ENCODE measurements at places on chromosomes 13 and 19. TPM values are rescaled to one million over a fixed set of nuclear protein-coding genes. Genes with fewer than 3 reads are reported as not detected.

Gene CLC
- polyA plus RNA-seq = not detected

DNA sequence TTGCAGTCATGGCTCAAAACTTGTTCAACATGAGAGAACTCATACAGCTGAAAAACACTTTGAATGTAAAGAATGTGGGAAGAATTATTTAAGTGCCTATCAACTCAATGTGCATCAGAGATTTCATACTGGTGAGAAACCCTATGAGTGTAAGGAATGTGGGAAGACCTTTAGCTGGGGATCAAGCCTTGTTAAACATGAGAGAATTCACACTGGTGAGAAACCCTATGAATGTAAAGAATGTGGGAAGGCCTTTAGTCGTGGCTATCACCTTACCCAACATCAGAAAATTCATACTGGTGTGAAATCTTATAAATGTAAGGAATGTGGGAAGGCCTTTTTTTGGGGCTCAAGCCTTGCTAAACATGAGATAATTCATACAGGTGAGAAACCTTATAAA lies 20.1 kb downstream of the ZNF283 start:
- DNase-seq = no peak

GRCh38 chr19:6735181-6735911 lies 2.0 kb downstream of the GPR108 start:
- no peak for DNase-seq

DNA sequence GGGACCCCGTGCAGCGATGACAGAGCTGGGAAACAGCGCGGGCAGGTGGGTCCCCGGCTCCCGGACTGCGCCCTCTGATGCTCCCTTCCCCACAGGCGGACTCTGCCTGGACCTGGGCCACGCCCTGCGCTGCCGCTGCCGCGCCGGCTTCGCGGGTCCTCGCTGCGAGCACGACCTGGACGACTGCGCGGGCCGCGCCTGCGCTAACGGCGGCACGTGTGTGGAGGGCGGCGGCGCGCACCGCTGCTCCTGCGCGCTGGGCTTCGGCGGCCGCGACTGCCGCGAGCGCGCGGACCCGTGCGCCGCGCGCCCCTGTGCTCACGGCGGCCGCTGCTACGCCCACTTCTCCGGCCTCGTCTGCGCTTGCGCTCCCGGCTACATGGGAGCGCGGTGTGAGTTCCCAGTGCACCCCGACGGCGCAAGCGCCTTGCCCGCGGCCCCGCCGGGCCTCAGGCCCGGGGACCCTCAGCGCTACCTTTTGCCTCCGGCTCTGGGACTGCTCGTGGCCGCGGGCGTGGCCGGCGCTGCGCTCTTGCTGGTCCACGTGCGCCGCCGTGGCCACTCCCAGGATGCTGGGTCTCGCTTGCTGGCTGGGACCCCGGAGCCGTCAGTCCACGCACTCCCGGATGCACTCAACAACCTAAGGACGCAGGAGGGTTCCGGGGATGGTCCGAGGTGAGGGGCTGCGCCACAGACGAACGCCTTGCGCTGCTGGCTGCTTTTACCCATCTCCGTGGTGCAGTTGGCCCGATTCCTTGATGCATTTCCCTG lies 7.8 kb upstream of the SELENOV start:
- peak; percentile 67 for DNase-seq

Data from IMR-90 (cell line).